ENCODE measurements at places on chromosomes 12 and 14.

DNA sequence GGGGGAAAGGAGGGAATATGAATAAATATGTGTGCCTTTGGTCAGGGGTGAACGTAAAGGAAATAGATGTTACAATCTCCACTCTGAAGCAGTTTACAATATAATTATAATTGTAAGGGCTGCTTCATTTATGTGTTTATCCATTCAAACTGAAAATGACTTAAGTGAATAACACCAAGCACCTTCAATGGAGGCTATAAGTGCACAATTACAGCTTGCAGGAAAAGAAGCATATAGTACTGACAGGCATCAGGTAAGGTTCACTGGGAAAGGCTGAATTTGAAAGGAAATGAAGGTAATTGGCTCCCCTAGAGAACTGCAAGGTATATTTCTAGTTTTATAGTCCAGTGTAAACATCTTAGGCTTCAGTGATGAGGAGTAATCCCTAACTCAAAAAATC is 192.7 kb downstream of the STXBP6 start:
- no peak for DNase-seq

DNA sequence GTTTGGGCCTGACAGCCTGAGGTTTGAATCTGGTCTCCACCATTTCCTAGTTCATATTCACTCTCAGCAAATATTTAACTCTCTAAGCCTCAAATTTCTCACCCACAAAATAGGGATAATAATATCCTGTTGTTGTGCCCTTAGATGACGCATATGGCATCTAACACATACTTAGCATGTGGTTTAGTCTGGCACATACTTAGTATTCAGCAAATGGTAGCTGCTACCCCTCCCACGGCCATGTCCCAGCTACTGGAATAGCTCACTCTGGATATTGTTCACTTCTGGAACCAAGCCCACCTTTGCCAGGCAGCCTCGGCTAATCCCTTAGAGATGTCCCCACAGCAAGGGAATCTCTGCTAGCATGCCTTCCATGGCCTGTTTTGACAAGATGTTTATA is 53.3 kb downstream of the BICD1 start:
- DNase-seq, result no peak

DNA sequence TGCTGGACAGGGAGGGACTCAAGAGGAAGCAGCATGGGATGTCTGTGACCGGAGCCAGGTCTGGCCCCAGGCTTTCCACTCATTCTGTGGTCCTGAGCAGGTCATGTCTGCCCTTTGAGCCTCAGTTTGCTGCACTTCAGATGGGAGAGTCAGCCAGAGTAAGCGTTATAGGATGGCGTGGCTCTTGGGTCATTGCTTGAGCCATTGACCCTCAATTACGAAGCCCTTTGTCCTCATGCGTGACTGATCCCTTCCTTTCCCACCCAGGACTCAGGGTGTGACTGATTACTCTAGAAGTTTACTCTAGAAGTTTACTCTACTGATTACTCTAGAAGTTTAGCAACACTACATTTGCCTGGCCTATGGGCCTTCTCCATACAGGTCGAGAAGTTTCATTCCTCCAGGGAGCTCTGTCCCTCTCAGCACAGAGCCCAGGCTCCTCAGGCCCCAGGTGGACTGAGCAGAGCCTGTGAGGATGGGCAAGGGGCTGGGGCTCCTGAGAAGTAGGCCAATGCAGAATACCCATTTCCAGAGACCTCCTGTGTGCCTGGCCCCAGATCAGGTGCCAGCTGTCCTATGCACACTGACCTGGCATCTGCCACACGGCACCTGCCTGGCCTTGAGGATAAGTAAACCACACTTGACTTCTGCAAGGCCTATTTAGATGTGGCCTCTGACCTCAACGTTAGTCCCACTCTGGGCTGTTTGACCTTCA is 7.6 kb upstream of the IFI27 start:
- no peak for DNase-seq

- no peak for DNase-seq
Measured at GRCh38 chr12:96157427-96157826, 36.7 kb upstream of the ELK3 start.

- no peak for DNase-seq
Measured at GRCh38 chr12:107718606-107719005, 33.0 kb downstream of the PWP1 start.

DNA sequence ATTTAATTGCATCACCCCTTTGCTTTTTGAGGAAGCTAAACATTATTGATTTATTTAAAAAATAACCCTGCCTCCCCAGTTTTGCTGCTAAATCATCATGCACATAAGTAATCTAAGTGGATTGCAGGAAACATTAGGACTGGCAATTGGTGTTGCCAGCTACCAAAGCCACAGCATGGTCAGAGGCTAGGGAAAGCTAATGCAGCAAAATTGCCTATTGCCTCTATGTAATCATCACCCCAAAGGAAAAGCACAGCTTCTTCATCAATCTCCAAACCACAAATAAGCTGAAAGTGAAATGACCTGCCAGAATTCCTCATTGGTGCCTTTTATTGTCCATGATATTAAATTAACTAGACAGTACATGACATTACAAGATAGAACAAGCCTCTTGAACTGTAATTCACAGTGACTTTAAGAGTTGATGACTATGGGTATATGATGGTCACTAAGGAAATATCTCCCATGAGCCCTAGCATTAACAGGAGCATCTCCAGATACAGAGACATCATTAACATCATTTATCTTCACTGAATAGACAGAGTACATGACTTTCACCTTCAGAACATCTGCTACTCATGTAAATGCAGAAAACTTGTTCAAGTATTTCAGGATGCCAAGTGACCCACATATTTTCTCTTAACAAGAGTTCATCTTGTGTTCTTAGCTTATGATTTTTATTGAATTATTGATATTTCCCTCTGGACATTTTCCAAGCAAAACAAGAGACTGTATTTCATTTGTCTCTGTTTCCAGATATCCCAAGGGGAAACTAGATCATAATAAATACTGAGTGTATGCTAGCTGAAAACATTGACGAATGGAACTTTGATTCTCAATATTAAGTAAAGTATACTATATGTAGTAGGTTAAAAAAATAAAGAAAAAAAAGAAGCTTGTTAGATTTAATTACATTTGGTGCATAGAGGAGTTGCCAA is 29.4 kb downstream of the PTPRR start:
- no peak for DNase-seq

- no peak for DNase-seq
Measured at GRCh38 chr12:90152897-90153624, 444.4 kb upstream of the ATP2B1 start.

Measured in breast epithelium (tissue), 4 donors.